NCI-H1417 treated with DMSO at 0.1 percent for 48 hours (cell line): ENCODE measurements at places on chromosomes 7 and 10.

- DNase-seq = no peak
These were observed 5.1 kb downstream of the SHH start for GRCh38 chr7:155807065-155807671.

DNA sequence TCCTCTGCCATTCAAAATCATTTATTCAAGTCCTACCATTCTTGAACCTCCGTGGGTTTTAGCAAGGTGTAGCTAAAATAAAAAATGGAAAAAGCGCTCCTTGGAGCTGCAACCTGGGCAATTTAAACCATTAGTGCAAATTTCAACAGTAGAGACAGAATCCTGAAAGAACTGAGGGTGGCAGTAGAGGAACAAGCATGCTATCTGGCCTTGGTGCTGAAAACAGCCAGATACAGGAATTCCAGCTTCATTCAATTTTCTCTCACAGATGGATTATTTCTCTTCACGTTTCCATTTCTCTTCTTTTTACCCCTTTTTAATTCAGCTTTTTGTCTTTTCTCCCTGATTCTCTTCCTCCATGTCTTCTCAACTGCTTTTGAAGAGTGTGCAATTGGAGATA, 77.7 kb downstream of the OTUD1 start:
- DNase-seq = no peak

GRCh38 chr10:44963772-44964633, 4.4 kb downstream of the RASSF4 start:
- no peak for DNase-seq

GRCh38 chr7:158377800-158378623, 209.6 kb downstream of the PTPRN2 start:
- DNase-seq = no peak

GRCh38 chr7:79529881-79530235, 76.4 kb upstream of the MAGI2 start:
- DNase-seq = no peak

- DNase-seq = no peak
These were observed 16.7 kb upstream of the CLIP2 start for GRCh38 chr7:74272305-74273038.

GRCh38 chr7:131071786-131072504, 255.7 kb upstream of the MKLN1 start:
- no peak for DNase-seq

GRCh38 chr10:104822088-104822487, 181.0 kb downstream of the SORCS3 start:
- DNase-seq = no peak
